Stimulated activated CD4-positive, alpha-beta T cell treated with anti-CD3 and anti-CD28 coated beads, Interleukin-4, amount 100 ng/mL, for 1 hour (primary cell): ENCODE measurements at places on chromosomes 2 and 18.

GRCh38 chr2:193774166-193774565, 1579.4 kb upstream of the TMEFF2 start:
- DNase-seq: no peak

GRCh38 chr2:149017116-149017985, 21.1 kb upstream of the LYPD6B start:
- DNase-seq: peak; percentile 67

- DNase-seq: no peak
These were observed 181.3 kb downstream of the INSIG2 start for GRCh38 chr2:118269408-118270051.

DNA sequence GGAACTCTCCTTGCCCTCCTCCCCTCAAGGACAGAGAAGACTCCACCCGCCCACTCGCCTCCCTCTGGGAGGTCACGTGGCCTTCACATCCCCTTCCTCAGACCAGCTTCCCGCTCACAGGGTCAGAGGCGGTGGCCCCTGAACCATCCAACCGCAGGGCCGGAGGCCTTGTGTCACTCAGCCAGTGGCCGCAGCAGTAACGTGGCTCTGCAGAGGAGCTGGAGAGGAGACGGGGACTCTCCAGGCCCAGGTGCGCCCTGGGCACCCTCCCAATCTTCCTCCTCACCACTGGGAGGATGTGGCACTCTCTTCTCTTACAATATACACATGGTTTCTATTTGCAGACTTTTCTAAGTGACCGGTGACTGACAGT, 161.7 kb downstream of the TWIST2 start:
- no peak for DNase-seq

GRCh38 chr2:7539077-7539476, 621.9 kb downstream of the RNF144A start:
- DNase-seq: no peak

DNA sequence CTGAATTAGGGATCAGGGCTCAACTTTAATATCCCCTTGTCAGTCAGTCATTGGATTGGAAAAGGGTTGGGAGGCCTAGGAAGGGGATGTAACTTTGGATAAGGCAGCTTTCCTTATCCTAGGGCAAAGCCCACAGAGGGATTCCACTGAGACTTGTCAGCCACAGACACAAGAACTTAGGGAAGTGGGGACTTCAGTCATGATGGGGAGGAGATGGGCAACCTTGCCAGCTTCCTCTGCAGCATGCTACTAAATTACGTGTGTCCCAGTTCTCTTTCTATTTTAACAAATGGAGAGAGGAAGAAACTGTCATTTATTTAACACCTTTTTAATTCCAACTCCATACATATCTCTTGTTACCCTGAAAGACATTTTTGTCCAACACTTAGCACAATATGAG, 237.8 kb downstream of the WDR7 start:
- no peak for DNase-seq

- no peak for DNase-seq
These were observed 118.8 kb downstream of the MEP1B start for GRCh38 chr18:32308493-32309120.

DNA sequence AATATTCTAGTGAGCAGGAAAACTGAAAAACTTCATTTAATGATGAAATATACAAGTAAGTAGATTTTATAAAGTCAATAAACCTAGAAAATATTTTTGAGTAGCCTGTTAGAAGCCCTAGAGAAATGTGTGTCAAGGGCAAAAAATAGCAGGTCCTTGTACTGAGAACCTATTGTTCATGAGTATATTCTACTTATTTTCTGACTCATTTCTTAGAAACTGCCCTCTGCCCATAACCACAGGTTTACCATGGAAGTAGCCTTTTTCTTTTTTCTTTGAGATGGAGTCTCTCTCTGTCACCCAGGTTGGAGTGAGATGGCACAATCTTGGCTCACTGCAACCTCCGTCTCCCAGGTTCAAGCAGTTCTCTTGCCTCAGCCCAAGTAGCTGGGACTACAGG, 19.4 kb upstream of the SELENOI start:
- DNase-seq: no peak

- DNase-seq: no peak
These were observed 95.3 kb downstream of the MREG start for GRCh38 chr2:215917953-215918620.

DNA sequence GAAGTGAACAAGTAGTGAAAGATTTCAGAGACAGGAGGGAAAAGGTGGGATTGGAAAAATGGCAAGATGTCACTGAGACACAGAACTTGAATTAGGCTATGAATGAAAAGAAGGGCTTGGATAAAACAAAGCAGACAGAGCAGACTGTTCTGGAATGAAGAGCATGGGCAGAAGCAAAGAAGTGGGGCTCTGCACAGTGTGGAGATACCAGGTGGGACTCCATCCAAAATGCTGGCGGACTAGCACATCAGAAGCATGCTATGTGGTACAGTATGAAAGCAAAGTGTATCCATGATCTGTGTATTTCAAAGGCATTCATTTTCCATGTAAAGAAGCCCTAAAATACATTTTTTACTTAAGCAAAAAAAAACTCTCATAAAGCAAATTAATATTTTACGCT, 410.8 kb upstream of the LYPD1 start:
- DNase-seq: no peak

GRCh38 chr2:241774419-241775222, 2.0 kb upstream of the GAL3ST2 start:
- DNase-seq: no peak

- no peak for DNase-seq
These were observed 180.3 kb upstream of the PKDCC start for GRCh38 chr2:41867553-41867952.

DNA sequence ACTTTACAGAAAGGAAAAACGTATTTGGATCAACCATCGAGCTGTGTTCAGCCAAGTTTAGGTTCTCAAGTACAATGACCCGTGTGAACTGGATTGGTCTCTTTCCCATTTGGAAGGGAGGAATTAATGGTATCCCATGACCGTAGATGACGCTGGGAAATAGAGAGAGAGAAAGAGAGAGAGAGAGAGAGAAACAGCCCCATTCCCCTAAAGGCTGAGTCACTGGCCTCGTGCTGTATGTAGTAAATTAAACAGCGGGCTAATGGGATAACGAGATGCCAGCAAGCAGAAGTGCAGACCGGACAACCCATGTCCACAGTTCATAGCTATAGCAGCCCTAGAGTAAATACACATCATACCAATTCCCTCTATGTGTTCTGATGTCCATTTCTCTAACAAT, 99.6 kb downstream of the BCL11A start:
- no peak for DNase-seq

GRCh38 chr2:27832396-27832795, 57.8 kb downstream of the RBKS start:
- DNase-seq: no peak

- DNase-seq: no peak
These were observed 784.8 kb upstream of the CDH2 start for GRCh38 chr18:28961669-28962228.

- DNase-seq: no peak
These were observed 632.5 kb downstream of the SUCLG1 start for GRCh38 chr2:83826577-83826976.

DNA sequence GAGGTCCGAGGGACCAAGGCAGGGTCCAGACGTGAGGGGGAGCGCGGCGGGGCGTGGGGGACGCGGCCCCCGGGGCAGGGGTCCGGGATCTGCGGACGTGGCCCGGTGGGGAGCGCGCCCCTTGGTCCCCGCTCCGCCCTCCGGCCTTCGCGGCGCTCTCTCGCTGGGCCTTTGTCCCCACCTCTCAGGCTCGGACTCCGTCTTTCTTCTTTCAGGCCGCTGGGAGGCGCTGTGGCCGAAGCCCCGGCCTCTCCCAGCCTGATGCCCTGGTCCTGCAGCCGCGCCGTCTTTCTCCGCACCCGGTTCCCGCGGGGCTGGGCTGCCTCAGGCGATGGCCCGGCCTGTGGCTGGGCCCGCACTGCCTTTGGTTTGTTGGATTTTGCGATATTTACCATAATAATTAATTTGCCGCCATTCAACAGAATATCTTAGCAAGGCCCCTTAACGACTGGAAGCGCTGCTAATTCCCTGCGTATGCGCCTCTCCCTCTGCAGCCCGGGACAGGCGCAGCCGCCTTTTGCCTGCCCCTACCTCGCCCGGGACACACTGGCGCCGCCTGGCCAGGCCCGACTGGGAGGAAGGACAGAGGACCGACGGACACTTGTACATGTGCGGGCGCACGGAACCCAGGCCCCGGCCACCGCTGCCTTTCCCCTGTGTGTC, 10.8 kb downstream of the SIX3 start:
- peak; percentile 39 for DNase-seq

GRCh38 chr2:23019476-23019875, 365.5 kb upstream of the KLHL29 start:
- no peak for DNase-seq

DNA sequence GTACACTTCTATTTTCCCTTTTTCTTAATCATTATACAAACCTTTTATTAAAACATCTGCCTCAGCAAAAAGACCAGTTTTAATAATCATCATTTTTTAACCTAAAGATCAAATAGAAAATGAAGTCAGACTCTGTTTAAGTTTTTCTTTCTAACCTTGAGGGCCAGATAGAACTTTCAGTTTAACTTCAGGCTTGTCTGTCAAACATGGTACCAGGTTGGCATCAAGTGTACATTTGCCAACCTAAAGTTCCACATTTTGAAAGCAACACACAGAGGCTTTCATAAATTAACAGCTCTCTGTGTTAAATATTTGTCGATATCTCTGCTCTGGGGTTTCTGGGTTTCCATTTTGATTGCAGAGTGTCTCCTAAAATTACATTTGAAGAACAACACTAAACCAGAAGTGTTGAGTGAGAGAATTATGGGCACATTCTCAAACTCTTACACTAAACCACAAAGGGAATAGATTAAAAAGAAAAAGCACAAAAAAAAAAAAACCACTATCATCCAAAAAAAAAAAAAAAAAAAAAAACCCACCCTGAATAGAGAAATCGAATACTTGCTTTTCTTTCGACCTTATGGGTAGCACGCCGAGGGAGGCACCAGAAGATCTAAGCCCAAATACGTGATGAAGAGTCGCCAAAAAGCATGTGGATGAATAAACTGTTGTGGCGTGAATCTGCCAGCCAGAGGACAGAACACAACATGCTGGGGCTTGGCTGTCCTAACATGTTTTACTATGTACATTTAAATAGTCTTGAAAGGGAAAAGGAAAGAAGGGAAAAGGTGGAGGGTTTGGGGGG, 166.2 kb downstream of the TCF4 start:
- DNase-seq: no peak

GRCh38 chr2:42196403-42197267, 27.5 kb downstream of the EML4 start:
- peak; percentile 9 for DNase-seq

DNA sequence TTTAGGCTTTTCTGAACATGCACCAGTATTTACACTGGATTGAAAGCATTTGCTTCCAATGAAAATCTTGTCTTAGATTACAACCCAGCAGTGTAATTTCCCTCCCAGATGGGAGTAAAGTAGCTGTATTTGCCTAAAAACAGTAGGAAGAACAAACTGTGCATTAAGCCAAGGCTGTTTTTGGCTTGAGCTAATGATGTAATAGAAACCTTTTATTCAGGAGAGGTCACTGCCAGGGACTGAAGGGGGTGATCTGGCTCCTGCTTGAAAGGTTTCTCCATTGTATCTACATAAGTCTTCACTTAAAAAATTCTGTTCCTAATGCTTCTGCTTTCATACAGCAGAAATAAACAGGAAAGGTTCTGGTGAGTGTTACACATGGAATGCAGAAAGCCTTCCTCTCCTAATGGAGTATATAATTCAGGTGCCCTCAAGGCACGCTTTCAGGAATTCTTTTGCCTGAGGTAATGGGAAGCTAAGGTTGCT, 74.4 kb downstream of the MEIS1 start:
- no peak for DNase-seq

GRCh38 chr2:230995821-230996220, at the start of gene SPATA3:
Gene SPATA3, plus strand, starts transcription at chr2:230996121. Its CDS starts 113 bp downstream, at chr2:230996234.
- no peak for DNase-seq

- no peak for DNase-seq
These were observed 198.7 kb downstream of the ANAPC1 start for GRCh38 chr2:111685342-111685741.

- no peak for DNase-seq
These were observed 55.7 kb downstream of the BCL2L11 start for GRCh38 chr2:111176388-111176787.

DNA sequence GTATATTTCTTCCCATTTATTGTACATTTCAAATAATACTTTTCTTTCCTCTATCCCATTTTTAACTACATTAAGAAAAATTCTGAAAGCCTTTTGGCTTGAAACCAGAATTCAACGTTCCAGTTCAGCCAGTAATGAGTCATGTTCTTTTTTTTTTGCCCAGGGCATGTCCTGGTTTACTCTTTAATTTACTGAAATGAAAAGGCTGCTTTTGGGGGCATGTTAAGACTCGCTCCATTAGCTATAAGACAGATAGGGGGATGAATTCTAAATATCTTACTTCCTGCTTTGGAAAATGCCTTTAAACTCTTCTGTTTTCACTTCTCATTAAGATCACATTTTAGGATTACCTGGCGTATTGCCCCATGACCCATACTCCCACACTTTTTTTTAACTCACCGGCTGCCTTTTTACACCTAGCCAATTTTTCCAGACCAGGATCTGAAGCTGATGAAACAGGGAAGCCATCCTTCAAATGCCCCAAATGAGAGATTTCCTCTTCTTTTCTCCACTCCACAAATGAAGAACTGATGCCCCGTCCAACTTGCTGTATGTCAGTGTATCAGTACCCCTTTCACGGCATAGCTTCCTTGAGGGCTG, 585 bp downstream of the ABCA12 start:
- no peak for DNase-seq

DNA sequence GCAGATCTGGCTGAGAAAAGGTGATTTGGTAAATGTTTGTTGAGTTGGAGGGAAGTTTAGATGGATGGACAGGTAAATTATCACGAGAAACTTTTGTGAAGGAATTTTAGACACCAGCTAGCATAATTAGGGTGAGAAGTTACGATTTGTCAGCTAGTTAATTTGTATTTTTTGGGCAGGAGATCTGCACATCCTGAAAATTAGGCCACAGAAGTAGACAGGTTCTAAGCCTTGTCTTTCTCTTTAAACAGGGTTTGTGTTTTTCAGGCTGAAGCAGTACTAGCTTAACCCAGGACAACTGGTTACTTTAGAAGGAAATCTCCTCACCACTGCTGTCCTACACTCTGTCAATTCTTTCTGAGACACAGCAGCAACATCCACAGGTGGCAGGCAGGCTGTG, 49.1 kb downstream of the DDX1 start:
- no peak for DNase-seq

GRCh38 chr2:205650450-205650849, 31.9 kb upstream of the NRP2 start:
- DNase-seq: no peak

DNA sequence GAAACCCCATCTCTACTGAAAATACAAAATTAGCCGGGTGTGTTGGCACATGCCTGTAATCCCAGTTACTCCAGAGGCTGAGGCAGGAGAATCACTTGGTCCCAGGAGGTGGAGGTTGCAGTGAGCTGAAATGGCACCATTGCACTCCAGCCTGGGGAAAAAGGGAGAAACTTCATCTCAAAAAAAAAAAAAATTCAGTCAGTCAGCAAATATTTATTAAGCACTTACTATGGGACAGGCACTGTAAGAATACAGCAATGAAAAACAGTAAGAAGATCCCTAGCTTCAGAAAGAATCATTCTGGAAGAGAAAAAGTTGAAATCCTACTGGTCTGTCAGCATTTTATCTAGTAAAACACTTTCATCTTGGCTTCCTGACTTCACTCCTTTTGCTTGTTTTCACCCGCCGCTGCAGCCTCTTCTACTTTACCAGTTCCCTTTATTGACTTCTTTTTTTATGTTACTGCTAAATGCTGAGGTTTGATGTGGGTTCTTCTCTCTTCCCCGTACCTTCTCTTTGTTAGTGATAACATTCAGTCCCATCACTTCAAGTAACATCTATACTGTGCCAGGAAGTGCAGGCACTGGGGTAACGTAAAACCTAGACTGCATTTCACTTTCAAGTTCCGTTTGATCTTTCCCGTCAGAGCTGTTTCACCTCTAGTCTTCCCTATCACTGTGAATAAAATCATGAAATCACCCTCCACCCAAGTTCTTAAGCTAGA, 10.8 kb upstream of the TAF4B start:
- DNase-seq: peak; percentile 28
